ENCODE measurements at places on chromosomes 11 and 22.
A peak's percentile ranks its signal among the peaks of the same experiment; 100 is the strongest.

DNA sequence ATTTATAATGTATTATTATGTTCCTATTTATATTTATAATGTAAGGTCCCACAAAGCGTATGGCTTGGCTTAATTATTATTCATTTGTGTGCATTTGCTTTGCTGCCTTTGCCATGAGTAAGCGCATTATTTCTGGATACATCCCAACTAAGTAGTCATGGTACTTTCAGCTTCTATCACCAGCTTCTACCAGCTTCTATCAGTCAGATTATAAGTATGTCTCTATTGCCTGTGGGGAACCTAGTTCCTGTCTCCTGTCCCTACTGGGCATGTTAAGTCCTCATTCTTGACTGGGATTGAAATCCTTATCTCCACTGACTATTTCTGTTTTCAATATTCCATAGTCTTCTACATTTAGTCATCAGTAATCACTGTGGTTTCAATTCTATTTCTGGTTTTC is 33.5 kb upstream of the OR10W1 start:
- DNase-seq, result no peak

GRCh38 chr22:38881997-38882879 is 10.2 kb upstream of the CBX6 start:
- no peak for DNase-seq

- DNase-seq, result no peak
Observed at GRCh38 chr11:131689049-131689925, 318.9 kb downstream of the NTM start.

GRCh38 chr11:60767388-60767811 is 10.7 kb downstream of the MS4A15 start:
- no peak for DNase-seq

GRCh38 chr11:66100272-66101065 is 30.4 kb downstream of the PACS1 start:
- DNase-seq, result peak; percentile 76

GRCh38 chr11:111229604-111230003 is 15.9 kb upstream of the POU2AF2 start:
- peak; percentile 14 for DNase-seq

- DNase-seq, result no peak
Observed at GRCh38 chr11:36105743-36106581, 162.1 kb downstream of the LDLRAD3 start.

- no peak for DNase-seq
Observed at GRCh38 chr11:64443001-64443400, 84.0 kb downstream of the RPS6KA4 start.

DNA sequence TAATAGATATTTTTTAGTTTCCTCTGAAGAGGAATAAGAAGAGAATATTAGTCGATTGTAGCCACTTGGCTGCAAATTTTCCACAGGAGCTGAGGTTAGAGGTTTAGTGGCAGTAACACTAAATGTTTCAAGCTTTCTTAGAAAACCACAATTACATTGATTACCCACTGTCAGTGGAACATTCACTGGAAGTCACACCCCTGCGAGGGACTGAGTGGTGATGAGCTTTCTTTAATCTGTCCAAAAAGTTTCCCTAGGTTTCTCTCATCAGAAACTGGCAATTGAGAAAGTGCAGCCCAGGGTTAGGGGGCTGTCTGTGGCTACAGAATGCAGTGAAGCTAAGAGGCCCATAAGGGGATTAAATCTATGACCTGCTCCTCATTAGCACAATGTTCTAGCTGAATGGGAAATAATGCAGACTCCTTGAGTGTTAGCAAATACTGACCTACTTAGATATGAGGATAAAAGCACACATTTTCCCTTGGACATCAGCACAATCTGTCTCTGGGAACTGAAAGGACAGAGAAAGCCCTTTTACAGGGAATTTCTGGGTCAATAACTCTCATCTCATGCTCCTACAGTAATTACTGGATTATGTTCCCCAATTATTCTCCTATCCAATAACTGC is 189.5 kb downstream of the FAM76B start:
- DNase-seq, result no peak

GRCh38 chr11:127000291-127000968 is at the start of gene KIRREL3:
Gene KIRREL3 (minus strand): TSS chr11:127000770.
- no peak for DNase-seq

GRCh38 chr11:1852877-1853276 is at the start of gene LSP1:
Gene LSP1 (plus strand): TSS chr11:1853084. CDS start chr11:1853145, 61 bp downstream.
- DNase-seq, result peak; percentile 91

DNA sequence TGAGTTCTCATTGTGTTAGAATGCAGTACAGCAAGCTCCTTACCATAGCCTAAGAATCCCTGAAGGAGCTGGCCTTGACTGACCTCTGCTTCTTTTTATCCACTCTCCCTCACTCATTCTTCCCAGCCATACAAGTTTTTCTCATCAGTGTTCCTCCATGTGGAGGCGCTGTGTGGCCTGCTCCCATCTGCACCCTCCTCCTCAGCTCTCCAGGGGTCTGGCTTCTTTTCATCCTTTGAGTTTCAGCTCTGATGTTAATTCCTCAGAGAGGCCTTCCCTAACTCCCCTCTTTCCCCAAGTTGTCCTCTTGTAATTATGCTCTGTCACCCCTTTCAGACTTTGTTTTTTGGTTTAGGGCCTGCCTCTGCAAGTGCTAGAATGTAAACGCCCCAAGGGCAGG is 144.8 kb downstream of the WNT7B start:
- DNase-seq, result no peak

GRCh38 chr22:50675553-50676179 is 3.0 kb downstream of the SHANK3 start:
- DNase-seq, result no peak

- DNase-seq, result no peak
Observed at GRCh38 chr11:4134806-4135205, 40.2 kb downstream of the RRM1 start.

- no peak for DNase-seq
Observed at GRCh38 chr11:102773386-102773785, 7.0 kb downstream of the MMP10 start.

- DNase-seq, result no peak
Observed at GRCh38 chr11:695288-695537, 191 bp upstream of the DEAF1 start.

DNA sequence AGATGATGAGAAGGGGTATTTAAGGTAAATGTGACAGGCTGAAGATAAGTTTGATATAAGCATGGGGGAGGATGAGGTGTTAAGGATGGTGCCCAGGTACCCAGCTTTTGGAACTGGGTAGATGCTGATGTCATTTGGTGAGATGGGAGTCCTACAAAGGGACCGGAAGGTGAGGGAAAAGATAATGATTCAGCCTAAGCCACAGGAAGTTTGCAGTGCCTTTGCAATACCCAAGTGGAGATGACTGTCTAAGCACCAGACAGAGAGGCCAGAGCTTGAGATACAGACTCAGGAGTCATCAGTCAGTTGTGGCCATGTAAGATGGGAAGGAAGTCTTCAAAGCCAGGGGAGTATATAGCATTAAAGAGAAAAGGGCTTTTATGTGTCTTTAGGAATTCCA is 30.0 kb upstream of the SMCO4 start:
- no peak for DNase-seq

GRCh38 chr11:126158054-126158791 is 53.2 kb downstream of the RPUSD4 start:
- no peak for DNase-seq

DNA sequence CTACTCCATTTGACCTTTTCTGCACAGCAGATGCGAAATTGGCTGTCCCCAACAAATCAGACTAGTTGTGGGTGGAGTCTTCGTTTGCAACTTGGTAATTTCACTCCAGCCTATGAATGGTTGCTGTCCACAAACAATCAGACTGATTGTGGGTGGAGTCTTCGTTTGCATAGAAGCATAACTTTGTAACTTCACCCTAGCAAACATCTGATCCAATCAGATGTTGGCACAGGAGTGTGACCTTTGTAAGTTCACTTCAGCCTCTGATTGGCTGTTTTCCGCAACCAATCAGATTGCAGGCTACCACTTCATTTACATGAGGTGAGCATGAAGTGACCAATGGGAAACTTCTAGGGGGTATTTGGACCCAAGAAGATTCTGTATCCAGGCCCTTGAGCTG is 16.3 kb upstream of the CABP2 start:
- no peak for DNase-seq

DNA sequence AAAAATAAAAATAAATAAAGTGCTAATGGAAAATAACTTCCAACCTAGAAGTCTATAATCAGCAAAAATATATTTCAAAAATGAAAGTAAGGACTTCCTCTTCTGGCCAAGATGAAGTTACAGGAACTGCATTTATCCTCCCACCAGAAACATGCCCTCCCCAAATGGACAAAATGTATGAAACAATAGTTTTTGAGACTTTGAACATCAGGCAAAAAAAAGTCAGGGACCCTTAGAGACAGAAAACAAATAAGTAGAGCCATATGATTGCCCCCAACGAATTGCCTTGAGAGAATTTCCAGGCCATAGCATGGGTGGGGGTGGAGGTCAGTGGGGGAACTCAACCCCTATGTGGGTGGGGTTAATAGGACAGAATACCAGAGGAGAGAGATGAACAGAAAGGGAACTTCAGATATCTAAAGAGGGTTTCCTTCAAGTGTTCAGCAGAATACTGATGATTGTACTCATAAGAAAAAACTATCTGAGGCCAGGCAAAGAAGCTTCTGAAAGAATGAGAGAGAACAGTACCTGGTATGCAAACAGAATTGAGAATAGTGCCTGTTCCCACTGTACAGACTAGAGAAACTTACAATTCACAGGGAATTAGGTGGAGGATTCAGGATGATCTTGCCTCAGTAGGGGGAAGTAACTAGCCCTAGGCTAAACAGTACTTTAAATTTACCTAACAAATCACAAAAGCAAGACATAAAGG is 26.6 kb upstream of the IL10RA start:
- DNase-seq, result no peak

DNA sequence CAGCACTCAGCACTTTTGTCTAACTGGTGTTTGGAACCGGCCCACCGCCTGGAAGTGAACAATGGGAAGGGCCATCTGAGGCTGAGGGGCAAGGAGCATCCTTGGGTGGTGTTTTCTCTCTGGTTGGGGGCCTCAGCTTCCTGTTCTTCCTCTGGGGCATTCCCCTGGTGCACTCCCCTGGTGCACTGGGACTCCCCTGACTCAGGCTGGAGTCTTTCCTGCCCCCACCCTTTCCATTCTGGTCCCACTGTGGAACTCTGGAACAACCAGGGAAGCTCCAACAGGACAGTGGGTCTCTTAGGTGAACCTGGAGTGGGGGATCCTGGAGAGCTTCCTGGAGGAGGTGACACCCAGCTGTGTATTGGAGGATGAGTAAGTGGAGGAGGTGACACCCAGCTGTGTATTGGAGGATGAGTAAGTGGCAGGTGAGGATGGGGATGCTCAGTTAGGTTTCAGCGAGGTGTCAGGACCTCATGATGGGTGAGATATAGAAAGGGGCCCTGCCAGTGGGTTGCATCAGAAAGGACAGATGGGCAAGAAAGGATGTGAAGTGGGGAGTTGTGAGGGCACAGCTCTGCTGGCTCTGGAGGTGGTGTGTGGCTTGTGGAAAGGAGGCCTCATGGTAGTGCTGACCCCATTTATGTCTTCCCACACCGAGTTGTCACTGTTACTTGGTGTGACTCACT is 132.1 kb downstream of the OSBP2 start:
- no peak for DNase-seq

DNA sequence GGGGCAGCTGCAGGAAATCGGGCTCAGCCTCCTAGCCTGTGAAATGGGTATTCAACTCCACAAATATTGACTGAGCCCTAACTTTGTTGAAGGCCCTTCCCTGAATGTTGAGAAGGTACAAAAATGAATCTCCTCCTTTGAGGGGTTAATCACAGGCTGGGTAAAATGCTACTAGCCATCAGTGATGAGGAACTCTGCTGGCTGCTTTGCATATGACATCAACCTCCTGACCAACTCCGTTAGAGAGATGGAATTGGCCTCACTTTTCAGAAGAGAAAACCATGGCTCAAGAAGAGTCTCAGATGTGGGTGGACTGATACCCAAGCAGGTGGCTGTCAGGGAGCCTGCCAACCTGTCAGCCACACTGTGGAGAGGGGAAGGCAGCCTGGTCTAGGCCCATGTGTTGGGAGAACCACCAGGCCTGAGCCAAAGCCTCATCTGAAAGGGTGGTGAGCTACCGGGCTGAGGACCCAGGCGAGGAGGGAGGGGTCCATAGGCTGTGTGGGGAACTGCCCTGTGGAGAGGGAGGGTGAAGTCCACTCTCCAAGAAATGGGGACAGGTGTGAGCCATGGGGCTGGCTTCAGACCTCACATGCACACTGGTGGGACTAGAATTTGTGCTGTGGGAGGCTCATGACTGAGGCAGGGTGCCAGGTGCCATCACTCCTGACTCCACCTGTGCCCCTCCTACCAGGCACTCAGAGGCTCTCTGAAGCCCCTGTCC is 11.8 kb downstream of the CDCA5 start:
- no peak for DNase-seq

DNA sequence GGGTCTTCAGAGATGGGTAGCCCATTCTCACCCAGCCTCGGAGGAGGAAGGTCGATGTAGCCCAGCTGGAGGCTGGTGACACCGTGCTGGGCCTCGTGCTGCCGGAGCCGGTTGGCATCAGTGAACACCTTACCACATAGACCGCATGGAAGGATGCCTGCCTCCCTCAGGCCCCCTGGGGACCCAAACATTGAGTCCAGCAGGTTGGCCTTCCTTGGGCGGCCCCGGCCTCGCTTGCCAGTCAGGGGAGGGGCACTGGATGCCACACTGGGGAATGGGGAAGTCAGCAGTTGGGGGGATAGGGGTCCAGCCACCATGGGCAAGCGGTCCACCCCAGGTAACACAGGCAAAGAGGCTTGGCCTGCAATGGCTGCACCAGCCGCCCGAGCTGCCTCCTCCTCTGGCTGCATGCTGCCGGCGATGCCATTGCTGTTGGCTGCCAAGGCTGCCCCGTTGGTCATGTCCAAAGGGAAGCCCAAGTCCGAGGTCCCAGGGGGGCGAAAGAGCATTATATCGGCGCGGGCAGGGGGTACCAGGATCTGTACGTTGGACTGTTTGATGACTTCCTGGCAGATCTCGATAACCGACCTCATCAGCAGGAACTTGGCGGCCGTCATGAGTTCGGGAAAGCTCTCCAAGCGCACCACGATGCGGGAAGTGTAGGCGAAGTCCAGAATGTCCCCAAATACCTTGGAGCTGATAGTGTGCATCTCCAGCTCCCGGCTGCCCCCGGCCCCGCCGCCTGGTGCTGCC is 1.4 kb downstream of the PATZ1 start:
- peak; percentile 13 for DNase-seq

- DNase-seq, result no peak
Observed at GRCh38 chr22:17945156-17945887, 79.0 kb downstream of the MICAL3 start.

GRCh38 chr22:38087855-38088254 is 3.9 kb upstream of the SLC16A8 start:
- no peak for DNase-seq

- DNase-seq, result peak; percentile 50
Observed at GRCh38 chr11:96215110-96215782, 127.7 kb downstream of the MAML2 start.

Data from CD4-positive, alpha-beta T cell treated with Interleukin-17A for 1 hour (primary cell).